ENCODE measurements at places on chromosomes 5 and 9.
A peak's percentile ranks its signal among the peaks of the same experiment; 100 is the strongest.

DNA sequence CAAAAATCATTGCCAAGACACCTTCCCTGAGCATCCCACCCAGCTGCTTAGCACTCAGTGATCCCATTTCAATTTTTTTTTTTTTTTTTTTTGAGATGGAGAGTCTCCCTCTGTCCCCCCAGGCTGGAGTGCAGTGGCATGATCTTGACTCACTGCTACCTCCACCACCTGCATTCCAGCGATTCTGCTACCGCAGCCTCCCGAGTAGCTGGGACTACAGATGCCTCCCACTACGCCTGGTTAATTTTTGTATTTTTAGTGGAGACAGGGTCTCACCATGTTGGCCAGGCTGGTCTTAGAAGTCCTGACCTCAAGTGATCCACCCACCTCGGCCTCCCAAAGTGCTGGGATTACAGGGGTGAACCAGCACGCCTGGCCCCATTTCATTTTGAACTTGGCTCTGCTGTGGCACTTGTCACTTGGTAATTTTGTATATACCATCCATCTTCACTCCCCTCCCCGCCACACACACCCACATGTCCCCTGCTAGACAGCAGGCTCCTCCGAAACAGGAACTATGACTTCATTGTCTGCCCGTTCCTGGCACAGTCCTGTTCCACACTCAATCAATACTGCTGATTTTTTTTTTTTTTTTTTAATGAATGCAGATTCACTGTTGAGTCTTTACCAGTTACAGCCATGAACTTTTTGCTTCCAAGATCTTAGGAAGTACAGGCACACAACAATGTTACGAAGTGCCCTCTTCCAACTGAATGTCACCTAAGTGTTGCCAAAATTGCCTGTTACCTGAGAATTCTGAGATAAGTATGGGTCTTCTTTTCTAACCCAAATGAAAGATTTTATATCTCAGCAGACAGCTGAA, 17.3 kb upstream of the ZBTB34 start:
- no peak for DNase-seq

DNA sequence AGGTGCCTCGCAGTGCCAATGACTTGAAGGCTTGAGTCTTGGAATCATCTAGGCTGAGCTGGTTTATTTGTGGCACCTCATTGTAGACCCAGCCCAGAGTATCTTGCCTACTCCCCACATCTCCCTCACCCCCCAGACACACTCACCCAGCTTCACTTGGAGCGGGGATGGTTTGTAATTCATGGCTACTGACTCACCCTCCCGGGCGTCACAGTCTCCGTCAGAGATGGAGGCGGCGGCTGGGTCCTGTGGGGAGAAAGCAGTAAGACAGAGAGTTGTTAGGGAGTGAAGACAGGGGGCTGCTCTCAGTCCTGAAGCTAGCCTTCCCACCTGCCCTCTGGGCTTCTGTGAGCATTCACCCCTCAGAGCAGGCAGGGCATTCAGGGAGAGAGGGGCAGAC, 29.0 kb upstream of the MYORG start:
- DNase-seq, result no peak

DNA sequence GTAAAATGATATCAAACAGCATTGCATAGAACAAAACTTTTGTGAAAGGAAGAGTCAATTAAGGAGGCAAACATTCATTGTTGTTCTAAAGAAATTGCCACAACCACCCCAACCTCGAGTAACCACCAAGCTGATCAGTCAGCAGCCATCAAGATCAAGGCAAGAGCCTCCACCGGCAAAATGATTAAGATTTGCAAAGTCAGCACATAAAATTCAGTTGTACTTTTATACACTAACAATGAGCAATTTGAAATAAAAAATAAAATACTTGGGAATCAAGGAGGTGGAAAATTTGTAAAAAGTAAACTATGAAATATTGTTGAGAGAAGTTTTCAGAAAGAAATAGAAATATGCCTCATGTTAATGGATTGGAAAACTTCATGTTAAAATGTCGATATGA, 1118.5 kb downstream of the PTPRD start:
- no peak for DNase-seq

DNA sequence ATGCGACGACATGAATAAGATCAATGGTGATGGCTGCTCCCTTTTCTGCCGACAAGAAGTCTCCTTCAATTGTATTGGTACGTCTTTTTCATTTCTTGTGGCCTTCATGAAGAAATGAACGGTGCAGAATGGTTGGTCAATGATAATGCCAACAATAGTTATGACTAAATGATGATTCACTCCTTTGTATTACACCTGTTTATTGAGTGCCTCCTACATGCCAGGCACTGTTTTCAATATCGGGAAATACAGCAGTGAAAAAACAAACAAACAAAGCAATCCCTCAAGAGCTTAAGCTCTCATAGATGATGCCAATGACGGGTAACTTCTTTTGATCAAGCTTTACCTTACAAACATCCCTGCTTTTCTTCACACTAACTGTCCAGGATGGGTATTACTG, 117.7 kb downstream of the PAPPA start:
- no peak for DNase-seq

DNA sequence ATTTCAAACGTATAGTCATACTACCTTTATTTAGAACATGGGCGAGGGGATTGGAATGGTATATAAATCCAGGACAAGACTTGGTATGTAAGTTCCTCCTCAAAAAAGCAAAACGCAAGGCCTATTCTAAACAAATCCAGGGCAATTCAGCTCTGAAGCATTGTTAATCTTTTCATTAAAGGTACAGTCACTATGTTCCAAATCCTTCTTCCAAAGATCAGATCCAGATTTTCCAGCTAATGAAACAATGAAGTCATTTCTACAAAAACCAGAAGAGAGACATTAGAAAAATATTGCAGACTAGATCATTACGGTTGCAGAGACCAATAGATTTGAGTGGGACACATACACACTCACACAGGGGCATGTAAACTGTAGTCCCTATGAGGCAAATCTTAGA, 116.1 kb upstream of the BNC2 start:
- DNase-seq, result no peak

- no peak for DNase-seq
Measured at GRCh38 chr9:132808645-132809044, 69.4 kb downstream of the AK8 start.

DNA sequence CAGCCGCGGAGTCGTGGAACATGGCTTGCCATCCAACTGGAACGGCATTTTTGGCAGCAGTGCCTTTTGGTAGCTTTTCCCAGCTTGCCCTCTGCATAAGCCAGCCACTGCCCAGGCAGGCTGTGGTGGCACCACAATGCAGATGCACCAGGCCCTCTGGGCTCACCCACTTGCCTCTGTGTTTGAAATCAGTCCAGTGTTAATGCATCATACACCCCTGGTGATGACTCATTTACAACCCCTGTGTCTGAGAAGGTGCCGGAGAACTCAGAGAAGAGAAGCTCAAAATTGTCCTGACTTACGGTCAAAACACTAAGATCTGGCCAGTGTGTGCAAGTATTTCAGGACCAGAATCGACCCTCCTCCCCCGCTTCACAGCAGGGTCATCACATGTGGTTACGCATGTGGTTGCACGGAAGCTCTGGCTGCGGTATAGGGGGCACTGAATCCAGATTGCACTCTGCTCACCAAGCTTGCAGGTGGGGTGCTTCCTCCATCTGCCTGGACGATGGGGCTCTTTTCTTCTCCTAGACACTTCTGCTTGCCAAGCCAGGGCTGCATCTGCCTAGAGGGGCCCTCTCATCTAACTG, 66.5 kb upstream of the SMIM15 start:
- DNase-seq, result no peak

DNA sequence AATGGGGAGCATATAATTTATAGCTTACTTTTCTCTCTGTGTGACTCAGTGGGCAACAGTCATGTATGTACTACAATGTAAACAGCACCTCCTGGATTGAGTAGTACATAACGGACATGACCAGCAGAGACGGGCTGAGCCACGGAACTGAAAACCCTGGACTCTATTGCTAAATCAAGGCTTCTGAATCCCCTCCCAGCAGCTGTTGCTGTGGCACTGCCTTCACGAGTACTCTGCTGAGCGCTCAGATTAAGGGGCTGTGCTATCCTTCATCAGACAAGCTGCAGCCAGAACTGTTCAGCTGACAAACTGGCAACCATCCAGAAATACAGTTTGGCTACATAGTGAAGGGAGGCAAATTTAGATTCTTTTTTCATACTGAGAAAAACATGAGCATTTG, 131.3 kb upstream of the CCDC180 start:
- DNase-seq, result no peak

GRCh38 chr9:13974891-13975290, 339.1 kb downstream of the NFIB start:
- DNase-seq, result no peak

- peak; percentile 51 for DNase-seq
Measured at GRCh38 chr9:128341435-128341849, 1.1 kb downstream of the SLC27A4 start.

- DNase-seq, result peak; percentile 68
Measured at GRCh38 chr9:94860678-94861588, 134.4 kb downstream of the AOPEP start.

- no peak for DNase-seq
Measured at GRCh38 chr9:98287384-98287783, 31.9 kb upstream of the TBC1D2 start.

DNA sequence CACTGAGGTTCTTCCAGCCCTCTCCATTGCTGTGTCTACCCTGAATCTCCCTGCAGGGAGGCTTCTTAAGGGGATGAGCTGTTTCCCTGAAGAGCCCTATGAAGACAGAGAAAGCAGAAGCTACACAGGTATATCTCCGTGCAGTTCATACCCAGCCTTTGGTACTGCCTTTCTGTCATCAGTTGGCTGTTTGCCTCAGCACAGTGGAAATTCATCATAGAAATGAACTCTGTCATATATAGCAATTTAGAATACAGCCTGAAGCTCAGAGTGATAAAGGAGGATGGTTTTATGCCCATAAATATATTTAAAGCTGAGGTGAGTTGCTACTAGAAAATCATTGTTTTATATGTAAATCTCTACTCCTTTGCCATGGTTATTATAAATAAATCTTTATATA, 42.6 kb upstream of the KCNN2 start:
- no peak for DNase-seq

GRCh38 chr5:137201876-137202275, 297.2 kb downstream of the SPOCK1 start:
- no peak for DNase-seq

- no peak for DNase-seq
Measured at GRCh38 chr5:67375606-67376005, 179.0 kb upstream of the CD180 start.

GRCh38 chr9:34716711-34717110, 6.8 kb upstream of the CCL21 start:
- DNase-seq, result no peak

- DNase-seq, result no peak
Measured at GRCh38 chr5:109931049-109931780, 241.5 kb downstream of the MAN2A1 start.

DNA sequence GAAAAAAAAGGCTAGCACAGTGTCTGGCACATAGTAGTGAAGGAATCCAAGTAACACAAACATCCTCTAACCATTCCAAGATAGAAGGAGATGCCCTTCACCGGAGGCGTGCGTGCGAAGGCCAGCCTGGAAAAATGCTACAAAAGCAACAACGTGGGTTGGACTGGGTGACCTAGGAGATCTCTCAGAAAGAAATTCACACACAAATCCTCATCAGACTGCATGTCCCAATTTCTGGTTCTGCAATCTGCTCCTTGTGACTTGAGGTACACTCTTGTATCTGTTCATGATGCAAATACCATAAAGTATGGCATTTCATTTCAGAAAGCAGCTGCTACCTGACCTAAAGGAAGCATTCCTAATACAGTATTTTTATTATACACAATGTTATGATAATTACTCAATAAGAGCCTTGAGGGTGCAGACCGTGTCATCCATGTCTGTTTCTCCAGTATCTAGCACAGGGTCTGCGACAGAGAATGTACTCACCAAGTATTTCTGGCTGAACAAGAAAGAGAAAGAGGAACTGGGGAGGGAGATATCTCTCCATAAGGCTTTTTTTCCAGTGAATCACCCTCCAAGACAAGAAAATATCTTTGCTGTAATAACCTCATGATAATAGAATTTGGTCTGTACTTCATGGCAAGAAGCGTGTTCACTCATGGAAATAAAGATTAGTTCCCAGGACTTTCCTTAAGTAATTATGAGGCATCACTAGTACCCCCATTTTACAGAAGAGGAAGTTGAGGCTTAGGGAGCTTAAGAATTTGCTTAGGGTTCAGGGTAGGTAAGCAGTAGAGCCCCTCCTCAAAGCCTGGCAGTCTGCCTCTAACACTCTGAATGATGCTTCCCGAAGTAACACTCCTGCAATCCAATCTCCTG, 138.3 kb downstream of the CDK5RAP2 start:
- DNase-seq, result no peak

GRCh38 chr9:122841501-122841900, 13.1 kb upstream of the PDCL start:
- no peak for DNase-seq

- DNase-seq, result no peak
Measured at GRCh38 chr9:105306351-105307140, 62.1 kb downstream of the SLC44A1 start.

DNA sequence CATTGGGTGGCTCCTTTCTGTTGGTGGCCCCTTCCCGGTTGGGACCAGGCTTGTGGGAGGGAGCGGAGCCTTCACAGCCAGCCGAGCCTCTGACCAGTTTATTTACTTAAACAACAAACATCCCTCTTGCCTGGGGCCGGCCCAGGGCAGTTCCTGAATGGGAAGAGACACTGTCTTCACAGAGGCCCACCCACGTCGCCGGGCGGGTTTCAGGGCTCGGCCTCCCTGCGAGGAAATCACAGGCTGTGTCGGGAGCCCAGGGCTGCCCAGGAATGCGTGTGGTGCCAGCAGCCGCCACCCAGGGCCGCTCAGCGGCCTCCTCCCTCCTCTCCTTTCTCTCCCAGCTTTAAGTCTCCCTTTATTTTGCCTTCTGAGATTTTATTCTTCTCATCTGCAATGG, 132.5 kb downstream of the HSD17B3 start:
- DNase-seq, result no peak

DNA sequence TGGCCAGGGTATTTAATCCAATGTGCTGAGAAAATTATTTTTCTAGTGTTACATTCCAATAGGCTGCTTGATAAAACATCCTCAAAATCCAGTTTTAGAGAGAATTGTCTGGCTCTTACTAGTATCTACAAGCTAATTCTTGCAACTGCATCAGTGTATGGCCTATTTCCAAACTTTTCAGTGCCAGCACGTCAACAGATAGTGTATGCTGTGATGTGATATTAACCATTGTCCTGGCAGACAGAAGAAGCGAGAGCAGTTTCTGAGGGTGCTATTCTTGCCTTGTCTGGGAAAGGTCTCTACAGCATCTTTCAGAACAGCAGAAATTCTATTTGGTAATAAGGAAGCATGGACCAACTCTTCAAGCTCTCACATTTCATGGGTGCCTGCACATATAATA, 174.2 kb upstream of the CDH12 start:
- DNase-seq, result no peak

- no peak for DNase-seq
Measured at GRCh38 chr9:28439688-28440087, 866.4 kb upstream of the C9orf72 start.

GRCh38 chr5:124512236-124512635, 234.2 kb downstream of the ZNF608 start:
- DNase-seq, result no peak

DNA sequence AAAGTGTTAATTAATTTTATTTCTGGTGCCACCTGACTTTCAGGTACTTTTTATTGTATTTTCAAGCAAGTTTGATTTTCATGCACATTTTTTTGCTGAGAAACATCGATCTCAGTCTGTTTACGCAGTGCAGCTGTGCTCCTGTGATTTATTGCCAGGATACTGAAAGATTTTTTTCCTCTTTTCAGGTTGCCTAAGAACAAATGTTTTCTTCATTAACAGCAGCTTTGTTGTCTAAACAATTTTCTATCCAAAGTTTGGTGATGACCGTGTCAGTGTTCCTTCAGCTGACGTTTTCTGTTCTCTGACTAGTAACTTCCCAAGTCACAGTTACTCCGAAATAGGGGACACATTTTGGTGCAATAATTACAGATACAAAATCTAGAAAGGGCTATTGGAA, 78.1 kb downstream of the VCAN start:
- no peak for DNase-seq
